Natural killer cell (primary cell): ENCODE measurements at places on chromosomes 13 and 19.

GRCh38 chr19:27972291-27973040 is 1240.5 kb downstream of the UQCRFS1 start:
- DNase-seq, result no peak
- H3K36me3 ChIP-seq, result no peaks in the 10 kb centered on the region
- no peak overlapping the region for H3K4me3 ChIP-seq
- no peaks in the 10 kb centered on the region for H3K27me3 ChIP-seq

- no peaks in the 10 kb centered on the region for H3K36me3 ChIP-seq
- H3K27me3 ChIP-seq, result no peaks in the 10 kb centered on the region
- no peak for DNase-seq
- no peak overlapping the region for H3K4me3 ChIP-seq
Measured at GRCh38 chr13:20938302-20938701, 35.8 kb upstream of the XPO4 start.

DNA sequence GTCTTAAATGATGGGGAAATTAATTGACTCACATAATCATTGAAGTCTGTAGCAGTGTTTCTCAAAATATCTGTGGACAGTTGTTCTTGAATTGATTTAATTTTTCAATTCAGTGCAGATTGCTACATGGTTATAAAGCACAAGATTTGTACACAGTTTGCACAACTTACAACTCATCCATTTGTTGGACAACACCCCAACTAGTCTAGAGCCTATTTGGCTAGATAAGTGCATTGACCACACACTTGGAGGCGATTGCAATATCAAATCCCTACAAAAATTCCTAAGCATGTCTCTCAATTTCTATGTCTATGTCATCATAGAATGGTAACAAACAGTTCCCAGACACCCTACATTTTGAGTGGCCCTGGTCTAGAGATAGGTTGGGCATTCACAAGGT is 48.0 kb upstream of the IPO5 start:
- no peak for DNase-seq
- no peak overlapping the region for H3K27ac ChIP-seq
- H3K36me3 ChIP-seq, result no peaks in the 10 kb centered on the region
- H3K27me3 ChIP-seq, result no peaks in the 10 kb centered on the region
- H3K4me3 ChIP-seq, result no peak overlapping the region

DNA sequence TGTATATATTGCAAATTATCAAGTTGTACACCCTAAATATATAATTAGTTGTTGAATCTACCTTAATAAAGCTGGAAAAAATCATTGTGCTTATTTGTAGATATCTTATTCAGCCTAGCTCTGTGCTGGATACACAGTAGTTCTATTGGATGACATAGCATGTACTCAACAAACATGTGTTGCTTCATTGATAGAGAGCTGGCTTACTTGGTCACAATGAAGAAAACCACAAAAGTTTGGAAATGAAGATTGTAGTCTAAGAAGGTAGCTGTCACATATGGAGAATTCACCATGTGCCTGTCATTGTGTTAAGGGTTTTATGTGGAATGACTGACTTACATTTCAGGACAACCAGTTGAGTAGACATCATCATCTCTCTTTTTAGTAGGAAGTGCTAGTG is 278.9 kb downstream of the LMO7 start:
- no peak overlapping the region for H3K4me3 ChIP-seq
- DNase-seq, result no peak
- no peaks in the 10 kb centered on the region for H3K4me1 ChIP-seq
- no peaks in the 10 kb centered on the region for H3K36me3 ChIP-seq
- no peak overlapping the region for H3K27ac ChIP-seq

- no peak overlapping the region for H3K27ac ChIP-seq
- H3K4me3 ChIP-seq, result no peak overlapping the region
- peaks cover 11% of the 10 kb centered on the region for H3K27me3 ChIP-seq
- DNase-seq, result no peak
- no peaks in the 10 kb centered on the region for H3K36me3 ChIP-seq
- peaks cover 12% of the 10 kb centered on the region for H3K4me1 ChIP-seq
Measured at GRCh38 chr19:41228486-41228885, 9.5 kb downstream of the AXL start.
